Naive thymus-derived CD4-positive, alpha-beta T cell (primary cell): ENCODE measurements at places on chromosomes 16 and 17.

DNA sequence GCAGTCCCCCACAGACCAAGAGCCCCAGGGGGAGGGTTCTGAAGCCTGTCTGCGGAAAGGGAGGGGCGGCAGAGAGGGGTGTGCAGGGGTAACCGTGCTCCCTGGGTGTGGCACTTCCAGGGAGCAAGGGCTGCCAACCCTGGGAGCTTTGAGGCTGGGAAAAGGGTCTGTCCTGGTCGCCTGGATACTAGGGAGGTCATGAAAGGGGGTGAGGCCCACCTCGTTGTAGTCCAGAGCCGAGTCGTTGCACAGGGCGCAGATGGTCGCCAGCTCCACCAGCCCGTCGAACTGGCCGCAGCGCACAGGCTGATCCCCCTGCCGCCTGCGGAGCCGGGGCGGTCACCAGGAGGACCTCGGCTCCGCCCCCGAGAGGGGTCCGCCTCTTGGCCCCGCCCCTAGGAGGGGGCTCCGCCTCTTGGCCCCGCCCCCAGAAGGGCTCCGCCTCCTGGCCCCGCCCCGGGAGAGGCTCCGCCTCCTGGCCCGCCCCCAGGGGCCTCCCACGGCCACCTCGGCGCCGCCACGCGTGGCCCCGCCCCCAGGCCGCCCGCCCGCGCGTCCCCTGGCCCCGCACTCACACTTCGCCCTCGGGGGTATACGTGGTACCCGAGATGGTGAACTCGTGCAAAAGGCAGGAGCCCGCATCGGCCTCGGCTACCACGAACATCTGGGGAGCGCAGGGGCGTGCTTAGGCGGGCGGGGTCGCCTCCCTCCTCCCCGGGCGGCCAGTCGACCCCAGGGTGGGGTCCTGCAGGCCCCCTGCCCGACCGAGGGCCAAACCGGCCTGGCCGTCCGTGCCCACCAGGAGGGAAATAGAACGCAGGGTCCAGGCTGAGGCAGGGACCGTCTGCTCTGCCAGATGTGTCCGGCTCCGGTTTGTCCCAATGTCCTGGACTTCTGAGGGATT, 19.5 kb downstream of the ATP2A3 start:
- DNase-seq = peak; percentile 46

DNA sequence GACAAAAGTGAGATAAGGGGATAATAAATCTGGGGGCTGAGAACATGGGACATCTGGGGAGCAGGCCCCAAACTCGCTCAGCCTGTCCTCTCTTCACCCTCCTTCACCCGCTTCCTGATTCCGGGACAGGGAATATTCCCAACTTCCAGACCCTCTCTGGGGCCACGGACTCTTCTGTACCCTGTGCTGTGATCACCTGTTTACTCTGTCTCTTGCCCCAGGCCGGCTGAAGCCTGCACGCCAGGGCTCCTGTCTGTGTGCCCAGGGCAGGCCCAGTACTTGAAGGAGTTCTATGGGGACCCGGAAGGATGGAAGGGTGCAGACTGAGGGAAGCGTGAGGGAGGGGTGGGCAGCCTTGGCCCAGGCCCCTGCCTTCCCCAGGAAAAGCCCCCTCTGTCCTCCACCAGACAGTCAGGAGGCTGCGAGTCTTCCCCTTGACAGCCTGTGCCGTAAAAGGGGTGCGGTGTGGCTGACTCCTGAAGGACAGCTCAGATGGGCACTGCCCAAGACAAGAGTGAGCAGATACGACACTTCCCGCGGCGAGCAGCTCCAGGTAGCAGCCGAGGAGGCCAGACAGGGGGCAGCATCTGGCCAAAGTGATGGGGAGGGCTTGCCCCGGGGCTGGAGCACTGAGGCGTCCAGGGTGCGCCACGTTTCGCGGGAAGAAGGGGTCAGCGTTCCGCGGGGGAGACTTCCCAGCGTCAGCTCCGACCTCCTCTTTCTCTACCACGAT, 1.0 kb upstream of the CCNF start:
- peak; percentile 34 for DNase-seq

DNA sequence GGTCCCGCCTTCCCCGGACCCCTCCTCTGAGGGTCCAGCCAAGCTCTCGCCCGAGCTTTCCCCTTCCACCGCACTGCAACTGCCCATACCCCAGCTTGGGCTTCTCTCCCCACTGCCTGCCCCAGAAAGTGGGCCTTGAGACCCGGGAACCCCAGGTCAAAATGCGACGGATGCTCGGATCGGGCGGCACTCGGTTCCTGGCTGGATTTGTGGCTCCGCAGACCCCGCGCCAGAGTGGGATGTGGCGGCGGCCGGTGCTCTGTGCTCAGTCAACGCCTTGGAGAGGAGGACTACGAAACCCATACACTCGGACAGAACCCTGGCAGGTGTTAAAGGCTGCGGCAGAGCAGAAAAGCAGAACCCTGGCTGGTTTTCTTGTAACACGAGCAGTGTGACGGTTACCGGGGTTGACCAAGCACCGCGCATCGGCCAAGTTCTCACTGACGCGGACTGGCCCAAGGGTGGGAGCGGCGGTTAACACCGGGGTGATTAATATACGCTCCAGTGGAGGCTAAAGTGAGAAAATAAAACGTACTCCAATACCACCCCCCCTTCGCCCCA, 885 bp upstream of the SLFN13 start:
- DNase-seq = no peak

DNA sequence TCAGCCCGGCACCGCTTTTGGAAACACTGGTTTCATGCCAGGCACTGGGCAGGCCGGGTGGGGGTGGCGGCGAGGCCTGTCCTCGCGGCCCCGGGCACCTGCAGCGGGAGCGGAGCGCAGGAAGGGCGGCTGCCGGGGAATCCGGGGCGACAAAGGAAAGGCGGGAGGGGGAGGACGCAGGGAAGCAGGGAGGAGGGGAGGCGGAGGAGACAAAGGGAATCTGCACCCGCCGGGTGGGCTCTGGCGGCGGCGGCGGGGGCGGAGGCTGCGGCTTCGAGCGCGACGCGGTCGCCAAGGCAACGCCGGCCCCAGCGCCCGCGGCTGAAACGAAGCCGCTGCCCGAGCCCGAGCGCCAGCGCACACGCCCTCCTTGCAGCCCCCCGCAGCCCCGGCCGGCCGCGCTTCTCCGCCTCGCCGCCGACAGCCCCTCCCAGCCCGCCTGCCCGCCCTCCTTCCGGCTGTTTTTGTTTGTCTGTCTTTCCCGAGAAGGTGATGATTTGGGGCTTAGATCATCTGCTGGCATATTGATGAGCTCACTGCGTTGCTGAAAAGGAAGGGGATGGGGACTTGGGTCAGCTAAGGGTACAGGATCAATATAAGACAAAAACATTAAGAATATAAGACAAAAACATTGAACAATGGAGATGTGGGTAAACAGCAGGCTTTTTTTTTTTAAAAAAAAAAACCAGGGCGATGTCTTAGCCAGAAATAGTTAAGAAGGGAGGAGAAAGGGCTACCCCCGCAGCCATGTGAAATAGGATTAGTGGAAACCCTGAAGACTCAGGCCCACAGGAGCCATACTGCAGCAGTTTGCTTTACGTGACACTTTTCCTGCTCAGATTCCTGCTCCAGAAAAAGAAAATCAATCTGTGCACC, 32.7 kb downstream of the CDK5R1 start:
- DNase-seq = peak; percentile 45

DNA sequence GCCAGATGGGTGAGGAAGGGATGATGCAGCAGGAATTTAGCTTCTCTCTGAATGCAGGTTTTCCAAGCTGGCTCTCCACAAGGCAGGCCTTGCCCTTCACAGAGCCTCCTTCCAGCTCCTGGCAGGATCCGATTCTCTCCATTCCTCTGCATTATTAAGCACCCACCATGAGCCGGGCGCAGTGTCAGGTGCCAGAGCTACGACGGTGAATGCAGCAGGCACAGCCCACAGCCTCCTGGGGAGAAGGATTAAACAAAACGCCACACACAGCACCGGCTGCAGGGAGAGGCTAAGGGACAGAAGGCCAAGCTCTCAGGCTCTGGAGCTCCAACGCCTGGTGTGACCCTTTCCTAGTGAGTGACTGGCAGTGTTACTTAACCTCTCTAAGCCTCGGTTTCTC, 7.1 kb upstream of the MT2A start:
- no peak for DNase-seq

GRCh38 chr16:55250701-55251100, 73.3 kb upstream of the IRX6 start:
- DNase-seq = no peak

DNA sequence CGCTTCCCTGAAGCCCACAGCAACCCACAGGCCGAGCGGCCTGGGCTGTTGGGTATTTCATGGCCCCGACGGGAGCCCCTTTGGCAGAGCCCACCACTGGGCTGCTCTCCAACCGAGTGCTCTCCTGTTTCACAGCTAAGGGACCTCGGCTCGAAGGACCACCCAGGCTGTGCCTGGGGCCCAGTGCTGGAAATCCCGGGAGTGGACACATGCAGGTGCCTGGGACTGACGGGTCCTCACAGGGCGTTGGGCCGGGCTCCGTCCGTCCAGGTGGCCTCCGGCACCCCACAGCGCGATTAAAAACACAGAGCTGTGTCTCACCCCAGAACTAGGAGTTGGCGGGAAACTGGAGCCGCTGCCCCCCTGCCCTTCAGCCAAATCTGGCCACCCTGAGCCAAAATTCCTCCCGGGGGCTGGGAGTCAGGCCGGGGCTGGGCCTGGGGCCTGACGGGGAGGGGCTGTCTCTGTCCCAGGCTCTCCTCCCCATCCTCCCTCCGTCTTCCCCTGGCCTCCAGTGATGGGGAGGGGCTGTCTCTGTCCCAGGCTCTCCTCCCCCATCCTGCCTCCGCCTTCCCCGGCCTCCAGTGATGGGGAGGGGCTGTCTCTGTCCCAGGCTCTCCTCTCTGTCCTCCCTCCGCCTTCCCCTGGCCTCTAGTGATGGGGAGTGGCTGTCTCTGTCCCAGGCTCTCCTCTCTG, 14.1 kb downstream of the UTS2R start:
- DNase-seq = no peak

GRCh38 chr17:77884019-77884418, 74.5 kb upstream of the TNRC6C start:
- DNase-seq = peak; percentile 62

DNA sequence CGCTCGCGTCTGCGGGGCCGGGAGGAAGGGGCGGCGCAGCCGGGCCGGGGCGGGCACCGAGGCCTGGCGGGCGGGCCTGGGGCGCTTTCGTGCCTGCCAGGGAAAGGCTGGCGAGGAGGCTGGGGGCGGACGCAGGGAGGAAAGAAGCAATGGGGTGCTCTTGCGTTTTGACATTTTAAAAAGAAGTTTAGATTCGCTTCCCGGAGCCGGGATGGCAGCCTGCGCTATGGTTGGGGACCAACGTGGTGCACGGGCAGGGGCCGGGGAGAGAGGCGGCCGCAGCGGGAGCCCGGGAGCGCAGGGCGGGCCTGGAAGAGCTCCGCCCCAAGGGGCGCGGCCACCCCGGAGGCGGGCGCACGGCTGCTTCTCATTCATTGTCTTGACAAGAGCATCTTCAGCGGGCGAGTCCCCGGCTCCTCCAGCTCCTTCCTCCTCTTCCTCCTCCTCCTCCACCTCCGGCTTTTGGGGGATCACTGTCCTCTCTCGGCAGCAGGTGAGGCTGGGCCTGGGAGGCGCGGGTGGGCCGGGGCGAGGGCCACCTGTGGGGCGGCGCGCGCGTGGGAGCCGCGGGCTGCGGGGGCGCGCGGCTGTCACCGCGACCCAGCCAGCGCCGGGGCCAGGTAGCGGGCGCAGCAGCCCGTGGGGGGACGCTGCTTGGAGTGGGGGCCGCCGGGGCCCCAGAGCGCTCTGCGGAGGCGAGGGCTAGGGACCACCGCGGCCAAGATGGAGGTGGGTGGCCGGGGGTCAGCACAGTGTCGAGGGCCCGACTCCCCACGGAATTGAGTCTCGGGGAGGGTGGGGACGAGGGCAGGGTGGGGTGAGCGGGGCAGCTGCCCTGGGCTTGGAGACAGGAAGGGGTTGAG, at the start of gene CORO1A:
CORO1A (plus strand) TSS at position 370 of the 863 bp plus-strand sequence. CDS start 1,608 bp downstream, outside the sequence.
- DNase-seq = peak; percentile 71

DNA sequence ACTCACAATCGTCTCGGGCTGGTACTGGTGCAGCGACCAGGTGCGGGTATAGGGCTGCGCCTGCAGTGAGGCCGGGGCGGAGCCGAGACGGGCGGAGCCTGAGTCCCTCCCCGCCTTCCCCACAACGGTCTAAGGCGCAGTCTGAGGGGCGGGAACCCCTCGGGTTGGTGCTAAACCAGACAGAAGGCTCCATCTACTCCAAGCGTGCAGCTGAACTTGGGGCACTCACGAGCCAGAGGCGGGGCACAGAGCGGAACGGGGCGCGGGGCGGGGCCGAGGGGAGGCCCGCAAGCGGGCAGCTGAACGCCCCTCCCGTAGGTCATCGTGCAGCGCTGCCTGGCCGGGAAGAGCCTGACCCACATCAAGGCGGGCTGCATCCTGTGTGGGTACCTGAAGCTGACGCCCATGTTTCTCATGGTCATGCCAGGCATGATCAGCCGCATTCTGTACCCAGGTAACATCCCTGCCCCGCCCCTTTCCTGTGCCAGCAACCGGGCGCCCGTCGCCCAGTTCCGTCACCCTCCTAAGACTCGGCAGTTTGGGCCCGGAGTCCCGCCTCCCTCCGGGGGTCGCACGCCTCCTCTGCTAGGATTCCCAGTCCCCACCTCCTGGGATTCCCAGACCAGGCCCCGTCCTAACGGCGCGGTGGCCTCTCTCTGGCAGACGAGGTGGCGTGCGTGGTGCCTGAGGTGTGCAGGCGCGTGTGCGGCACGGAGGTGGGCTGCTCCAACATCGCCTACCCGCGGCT, 5.0 kb downstream of the SLC5A2 start:
- peak; percentile 79 for DNase-seq

DNA sequence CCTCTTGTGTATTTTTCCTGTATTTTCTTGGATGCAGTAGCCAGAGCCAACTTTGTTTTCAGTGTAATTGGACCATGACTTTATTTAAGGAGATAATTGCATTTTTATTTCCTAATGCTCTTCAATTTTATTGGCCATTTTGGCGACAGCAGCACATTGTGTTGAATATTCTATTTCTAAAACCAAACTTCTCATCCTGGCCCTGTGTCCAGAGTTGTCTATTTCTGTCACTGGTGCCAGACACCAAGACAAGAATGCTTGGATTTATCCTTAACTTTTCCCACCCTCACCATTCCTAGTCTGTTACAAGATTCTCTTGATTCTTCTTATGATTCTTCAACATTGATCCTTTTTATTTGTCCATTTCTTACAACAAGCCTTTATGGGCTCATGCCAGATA, 37.1 kb downstream of the ARHGAP44 start:
- DNase-seq = no peak

DNA sequence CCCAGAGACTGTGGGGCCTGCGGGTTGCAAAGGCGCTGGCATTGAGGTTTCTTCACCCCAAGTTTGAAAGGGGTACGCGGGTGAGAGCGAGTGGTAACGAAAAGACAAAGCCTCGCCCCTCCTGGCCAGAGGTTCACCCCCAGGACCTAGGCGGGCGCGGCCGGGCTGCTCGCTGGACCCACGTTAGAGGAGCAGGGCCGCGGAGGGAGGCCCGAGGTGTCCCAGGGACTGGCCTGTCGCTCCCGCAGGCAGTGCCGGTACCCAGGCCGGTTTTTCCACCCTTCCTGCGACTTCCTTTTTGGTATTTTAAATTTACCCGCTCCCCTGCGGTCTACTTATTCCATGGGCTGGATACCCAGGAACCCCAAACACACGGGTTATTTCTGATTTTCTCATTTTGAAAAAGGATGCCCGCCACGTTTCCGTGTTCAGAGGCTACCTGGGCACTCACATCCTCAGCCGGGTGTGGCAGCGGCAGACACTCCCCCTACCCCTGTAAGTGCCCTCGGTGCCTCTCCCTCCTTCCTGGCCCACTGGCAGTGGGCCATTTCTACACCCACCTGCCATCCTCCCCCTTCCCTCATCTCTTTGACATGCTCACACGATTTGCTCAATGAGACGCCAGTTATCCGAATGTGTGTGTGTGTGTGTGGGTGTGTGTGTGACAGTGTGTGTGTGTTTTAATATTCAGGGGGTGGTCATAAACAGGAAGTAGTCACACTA, 1.6 kb upstream of the FOXL1 start:
- DNase-seq = no peak
